ENCODE measurements at places on chromosomes 1 and 21.

- DNase-seq = no peak
Measured at GRCh38 chr21:43593078-43593477, 66.2 kb downstream of the HSF2BP start.

DNA sequence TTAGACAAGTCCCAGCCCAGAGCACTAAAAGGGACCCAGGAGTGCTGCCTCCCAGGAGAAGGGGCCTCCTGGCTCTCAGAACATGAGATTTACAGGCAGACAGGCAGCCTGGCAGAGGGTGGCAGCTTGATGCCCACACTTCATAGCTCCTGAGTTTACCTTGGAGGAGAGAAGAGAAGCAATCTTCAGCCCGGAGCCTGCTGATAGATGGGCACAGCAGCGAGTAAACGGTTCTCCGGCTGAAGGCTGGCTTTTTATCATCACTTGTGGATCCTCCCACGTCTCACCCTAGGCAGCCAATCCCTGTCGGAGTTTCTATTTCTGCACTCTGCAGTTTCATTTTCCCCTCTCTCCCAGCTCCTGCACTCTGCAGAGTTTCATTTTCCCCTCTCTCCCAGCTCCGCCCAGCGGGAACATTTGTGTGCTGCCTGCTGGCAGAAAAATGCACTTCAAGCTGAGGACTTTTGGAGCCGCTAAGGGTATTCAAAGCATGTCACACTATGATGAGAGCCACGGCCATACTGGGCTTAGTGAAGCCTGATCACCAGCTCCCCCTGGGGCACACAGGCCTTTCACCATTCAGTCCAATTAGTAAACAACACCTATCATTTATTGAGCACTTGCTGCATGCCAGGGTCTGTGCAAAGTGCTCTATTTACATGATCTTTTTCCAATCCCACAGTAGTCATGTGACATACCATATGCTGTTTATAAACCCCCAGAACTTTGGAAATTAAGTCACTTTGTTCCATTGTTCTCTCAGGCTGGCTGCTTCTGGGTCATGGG is at the start of gene IFI6:
TSS of gene IFI6 (minus strand) at position 229 of the 786 bp plus-strand sequence. CDS start 2,878 bp downstream, outside the sequence.
- peak; percentile 55 for DNase-seq

DNA sequence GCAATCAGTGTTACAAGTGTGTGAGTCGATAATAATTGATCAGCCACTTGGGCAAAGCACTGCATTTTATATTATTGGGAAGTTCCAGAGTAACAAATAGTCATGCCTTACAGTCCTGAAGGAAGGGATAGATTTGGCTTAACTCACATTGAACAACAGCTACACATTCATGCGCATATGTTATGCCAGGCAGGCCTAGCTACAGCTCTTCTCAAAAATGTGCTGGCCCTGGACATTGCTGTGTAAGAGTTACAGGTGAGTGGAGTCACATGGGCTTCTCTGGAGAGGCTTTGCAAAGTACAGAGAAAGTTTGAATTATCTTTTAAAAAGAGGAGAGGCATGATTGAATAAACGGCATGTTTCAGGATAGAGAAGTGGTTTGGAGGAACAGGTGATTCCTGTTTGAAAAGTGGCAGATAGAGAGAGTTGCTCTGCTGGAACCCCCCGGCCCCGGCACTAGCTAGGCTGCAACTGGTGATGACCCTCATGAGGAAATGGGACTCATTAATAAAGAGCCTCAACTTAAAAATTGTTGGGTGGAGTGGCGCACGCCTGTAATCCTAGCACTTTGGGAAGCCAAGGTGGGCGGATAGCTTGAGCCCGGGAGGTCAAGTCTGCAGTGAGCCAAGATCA is 200.6 kb downstream of the CRB1 start:
- no peak for DNase-seq

DNA sequence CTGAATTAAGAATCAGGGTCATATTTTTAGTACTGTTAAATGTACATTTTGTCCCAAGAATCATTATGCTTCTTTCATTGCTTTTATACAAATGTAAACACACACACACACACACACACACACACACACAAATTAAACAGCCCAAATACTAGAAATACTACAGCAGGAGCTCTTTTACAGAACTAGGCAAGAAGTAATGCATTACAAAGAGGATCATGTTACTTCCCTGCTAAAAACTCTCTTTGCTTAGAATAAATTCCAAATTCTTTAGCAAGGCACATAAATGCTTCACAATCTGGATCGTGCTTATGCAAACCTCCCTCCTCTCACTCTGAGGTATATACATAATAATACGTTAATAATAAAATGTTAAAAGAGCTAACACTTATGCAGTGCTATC is 720.4 kb upstream of the ADGRL4 start:
- no peak for DNase-seq

DNA sequence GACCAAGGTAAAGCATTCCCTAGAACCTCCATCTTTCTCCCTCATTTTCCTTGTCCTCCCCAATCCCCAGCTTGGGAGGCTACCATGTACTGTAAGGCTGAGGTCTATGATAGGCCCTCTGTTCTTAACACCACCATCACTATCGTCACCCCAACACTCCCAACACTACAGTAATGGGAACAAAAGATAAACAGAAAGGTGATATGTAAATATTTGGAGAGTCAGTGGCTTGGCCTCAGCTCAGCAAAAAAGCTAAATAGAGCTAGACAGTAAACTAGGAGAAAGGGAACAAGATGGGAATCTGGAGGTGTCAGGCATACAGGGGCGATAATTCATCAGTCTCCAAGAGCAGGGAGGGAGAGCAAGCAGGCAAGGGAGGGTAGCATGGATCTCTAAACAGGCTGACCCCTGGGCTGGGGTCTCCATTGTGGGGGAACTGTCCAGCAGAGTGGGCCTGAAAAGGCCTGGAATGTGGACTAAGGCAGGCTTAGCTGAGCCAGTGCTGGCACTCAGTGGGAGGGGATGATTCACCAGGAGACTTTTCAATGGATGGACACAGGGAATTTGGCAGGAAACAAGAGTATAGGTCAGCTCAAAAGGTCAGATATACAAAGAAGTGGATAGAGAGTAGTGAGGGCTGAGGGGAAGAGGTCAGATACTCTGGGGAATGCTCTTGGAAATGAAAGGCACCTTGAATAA is 6.7 kb downstream of the WNT2B start:
- DNase-seq = no peak

GRCh38 chr1:31621847-31622730 is 4.6 kb downstream of the HCRTR1 start:
- DNase-seq = no peak

DNA sequence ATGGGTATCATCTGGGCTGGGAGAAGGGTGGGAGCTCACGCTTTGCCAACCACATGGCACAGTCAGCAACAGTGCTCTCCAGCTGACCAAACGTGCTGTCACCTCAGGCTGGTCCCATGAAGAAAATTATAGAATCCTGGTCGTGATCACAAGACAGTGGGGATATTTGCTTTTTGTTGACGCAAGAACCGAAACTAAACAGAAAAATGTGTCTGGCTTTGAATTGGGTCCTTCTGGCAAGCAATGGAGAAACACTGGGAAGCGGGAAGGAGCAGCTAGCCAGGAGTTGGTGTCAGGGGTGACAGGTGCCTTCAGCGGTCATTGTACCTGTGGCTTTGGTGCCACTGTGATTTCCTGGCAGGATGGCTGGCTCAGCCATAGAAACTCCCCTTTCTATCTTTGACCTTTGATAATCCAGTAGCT is 304.8 kb downstream of the PAPPA2 start:
- no peak for DNase-seq

DNA sequence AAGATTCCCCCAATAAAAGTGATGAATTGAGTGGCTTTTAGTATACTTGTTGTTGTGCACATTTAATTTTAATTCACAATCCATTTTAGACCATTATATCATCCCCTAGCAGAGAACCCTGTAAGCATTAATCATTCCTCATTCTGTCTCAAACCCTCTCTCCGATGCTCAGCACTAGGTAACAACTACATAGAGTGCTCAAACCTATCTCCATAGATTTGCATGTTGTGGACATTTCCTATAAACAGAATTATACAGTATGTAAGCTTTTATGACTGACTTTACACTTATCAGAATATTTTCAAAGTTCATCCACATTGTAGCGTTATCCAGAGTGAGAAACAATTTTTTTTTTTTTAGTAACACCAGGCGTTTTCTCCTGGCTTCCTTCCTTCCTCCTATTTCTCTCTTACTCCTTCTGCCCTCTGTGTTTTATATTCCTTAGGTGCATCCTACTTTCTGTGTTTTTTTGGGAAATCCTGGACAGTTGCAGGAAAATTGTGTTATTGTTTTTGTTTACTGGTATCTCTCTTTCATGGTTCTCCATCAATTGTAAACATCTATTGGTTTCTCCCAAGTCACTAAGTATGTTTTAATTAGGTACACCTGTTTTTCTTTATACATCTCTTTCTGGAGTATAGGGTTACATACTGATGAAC is 1528.0 kb upstream of the TPTE start:
- no peak for DNase-seq

DNA sequence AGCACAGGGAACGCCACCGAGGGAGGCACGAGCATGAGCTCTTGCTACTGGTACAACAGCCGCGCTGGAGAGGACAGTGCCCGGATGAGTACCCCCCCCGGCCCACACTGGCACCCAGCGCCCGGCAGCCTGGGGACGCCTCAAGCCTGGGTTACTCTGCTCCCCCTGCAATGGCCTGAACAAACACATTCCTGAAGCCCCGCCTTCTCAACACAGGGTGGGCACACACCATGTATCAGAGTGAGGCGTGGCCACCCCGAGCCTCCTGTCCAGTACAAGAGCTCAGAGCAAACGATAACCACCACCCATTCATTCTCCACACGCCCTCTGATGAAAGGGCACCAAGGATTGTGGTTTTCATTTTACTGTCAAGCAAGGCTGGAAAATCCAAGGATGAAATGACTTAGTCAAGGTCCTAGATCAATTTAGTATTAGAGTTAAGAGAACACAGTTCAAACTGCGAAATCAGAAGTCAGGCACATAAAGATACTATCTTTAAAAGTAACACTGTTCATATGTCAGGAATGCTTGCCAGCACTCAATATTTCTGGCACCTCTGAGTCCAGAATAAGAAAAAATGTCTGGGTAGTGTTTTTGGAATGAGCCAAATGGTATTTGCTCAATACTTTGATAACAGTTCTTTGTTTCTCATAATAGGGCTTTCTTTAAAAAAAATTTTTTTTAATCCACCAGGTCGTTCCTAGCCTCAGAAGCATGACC is 22.0 kb downstream of the UBE2G2 start:
- DNase-seq = no peak

GRCh38 chr21:41425954-41426675 is at the start of gene MX1:
Gene MX1 (plus strand): TSS chr21:41426239. CDS start chr21:41432071, 5,832 bp downstream.
- DNase-seq = peak; percentile 70

DNA sequence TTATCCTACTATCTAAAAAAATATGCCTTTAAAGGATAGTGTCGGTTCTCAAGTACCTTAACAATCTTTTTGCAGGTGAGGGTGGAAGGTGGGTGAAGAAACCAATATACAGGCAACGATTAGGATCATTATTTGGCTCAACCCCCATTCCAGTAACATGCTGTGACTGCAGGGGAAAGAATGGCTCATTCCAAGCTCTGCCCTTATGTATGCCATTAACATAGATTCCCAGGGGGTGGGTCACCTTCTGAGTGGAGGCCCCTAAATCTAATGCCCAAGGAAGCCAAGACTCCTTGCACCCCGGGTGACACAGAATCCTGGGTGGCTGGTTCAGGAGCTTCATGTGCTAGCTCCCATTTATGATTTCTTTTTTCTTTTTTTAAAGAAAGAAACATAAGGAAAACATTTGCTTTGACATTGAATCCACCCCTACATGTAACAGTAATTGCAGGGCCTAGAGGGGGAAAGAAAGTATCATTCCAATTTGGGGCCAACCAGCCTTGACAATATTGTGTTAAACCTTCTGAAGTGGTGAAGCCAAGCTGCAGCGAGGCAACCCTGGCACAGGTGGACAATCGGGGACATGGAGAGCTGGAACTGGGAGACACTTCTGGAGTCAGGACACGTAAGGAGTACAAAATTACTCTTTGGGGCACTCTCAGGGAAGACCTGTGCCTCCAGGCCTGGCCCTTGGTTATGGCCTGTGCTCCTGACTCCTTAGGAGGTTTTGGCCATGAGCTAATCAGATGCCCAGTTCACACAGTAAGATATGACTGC is 200.3 kb downstream of the PBX1 start:
- no peak for DNase-seq

DNA sequence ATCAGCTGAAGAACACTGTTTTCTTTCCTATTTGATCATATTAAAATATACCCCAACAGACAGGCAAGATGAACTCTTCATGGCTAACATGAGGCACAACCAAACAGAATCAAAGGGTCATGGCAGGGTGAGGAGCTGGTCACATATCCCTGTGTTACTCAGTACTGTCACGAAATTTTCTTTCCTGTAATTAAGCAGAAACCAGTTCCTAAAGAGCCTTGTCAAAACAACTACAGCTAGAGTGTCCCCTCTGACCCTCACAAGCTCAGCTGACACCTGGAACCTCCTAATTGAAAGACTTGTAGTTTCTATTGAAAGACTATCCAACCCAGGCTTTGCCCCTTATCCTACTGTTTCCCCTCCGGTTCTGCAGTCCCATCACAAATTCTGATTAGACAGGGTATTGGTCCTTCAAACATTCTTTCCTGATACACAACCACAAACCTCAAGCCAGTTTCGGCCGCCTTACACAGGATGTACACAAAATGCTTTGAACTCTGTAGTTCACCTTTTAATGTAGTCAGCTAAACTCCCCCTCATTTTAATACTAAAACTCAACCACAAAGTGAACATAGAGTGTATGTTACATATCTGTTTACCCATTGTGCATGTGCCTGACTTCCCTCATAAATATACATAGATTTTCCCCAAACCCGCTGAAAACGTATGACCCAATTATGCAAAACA is 651.9 kb downstream of the MRPL39 start:
- DNase-seq = no peak

DNA sequence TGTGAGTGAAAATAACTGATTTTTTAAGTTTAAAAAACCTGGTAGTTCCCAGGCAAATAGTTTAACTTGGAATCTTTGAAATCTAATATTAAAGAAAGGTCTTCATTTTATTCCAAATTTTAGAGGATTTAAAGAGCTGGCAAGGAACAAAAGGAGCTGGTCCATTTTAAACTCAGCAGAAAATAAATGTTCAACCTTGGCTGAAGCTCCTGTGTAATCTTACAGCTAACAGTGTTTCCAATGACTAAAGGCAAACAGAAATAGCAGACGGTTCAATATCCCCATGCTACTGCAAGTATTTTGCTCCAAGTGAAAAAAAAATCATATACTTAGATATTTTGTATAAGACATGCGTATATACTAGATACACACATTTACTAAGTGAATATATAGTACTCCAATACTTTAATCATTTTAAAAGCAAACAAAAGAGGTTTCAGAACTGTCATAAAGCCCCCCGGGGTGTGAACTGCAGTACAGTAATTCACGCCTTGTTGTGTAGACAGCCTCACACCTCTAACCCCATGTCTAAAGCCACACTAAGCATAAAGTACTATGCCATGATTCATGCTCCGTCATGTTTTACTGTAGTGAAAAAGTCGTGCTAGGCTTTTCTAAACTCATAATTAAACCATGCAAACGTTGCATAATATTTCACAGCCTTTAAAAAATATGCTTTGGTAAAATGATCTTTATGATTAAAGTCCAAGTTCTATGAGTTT is 132.2 kb downstream of the CLIC6 start:
- DNase-seq = no peak

Measured in stimulated activated CD8-positive, alpha-beta memory T cell treated with anti-CD3 and anti-CD28 coated beads, Interleukin-4, amount 100 ng/mL, for 24 hours (primary cell).